ENCODE measurements at places on chromosomes 2 and 18. TPM values are rescaled to one million over a fixed set of nuclear protein-coding genes. Genes with fewer than 3 reads are reported as not detected.

- H3K27ac ChIP-seq: no peak overlapping the region
- no peak for DNase-seq
- no peaks in the 10 kb centered on the region for H3K36me3 ChIP-seq
- no peaks in the 10 kb centered on the region for H3K27me3 ChIP-seq
- no peaks in the 10 kb centered on the region for H3K4me1 ChIP-seq
These were observed 259.2 kb downstream of the ASXL3 start for GRCh38 chr18:33837191-33837590.

GRCh38 chr2:55779459-55780421 lies 86.1 kb upstream of the PNPT1 start:
- H3K27me3 ChIP-seq: no peaks in the 10 kb centered on the region
- DNase-seq: no peak
- H3K27ac ChIP-seq: no peak overlapping the region
- no peak overlapping the region for H3K4me3 ChIP-seq
- H3K4me1 ChIP-seq: peaks cover 14% of the 10 kb centered on the region

DNA sequence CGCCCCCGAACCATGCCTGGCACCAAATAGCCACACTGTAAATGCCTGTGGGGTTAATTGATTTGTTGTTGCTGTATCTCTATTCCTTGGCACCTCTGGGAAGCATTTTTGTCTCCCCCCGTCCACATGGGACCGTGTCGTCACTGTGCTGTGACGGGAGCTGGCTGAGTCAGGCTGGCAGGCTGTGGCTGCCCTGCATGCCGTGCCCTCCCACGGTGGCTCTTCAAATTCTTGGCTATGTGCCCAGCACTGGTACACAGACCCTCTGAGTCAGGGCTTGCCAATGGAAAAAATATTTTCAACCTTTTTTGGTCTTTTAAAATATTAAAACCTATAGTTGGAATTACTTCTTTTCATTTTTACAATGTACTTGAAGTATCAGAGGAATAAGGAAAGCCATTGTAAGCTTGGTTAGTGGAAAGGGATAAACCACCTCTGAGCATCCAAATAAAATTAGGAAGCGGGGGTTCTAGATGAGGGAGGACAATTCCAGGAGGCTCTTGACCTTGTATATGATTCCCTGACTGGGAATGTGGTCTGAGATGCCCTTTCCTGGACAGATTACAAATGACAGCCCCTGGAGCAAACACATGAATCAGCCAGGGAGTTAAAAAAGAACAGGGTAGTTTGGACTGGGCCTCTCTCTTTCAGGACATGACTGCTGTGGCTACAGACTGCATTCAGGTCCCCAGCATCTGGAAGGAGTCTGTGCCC lies 59.4 kb downstream of the DGKD start:
- DNase-seq: peak; percentile 98
- H3K27me3 ChIP-seq: no peaks in the 10 kb centered on the region
- H3K36me3 ChIP-seq: no peaks in the 10 kb centered on the region
- H3K27ac ChIP-seq: peak overlapping the region; percentile 91

GRCh38 chr2:184633726-184634125 lies 35.4 kb downstream of the ZNF804A start:
- no peaks in the 10 kb centered on the region for H3K36me3 ChIP-seq
- no peak overlapping the region for H3K27ac ChIP-seq
- no peak overlapping the region for H3K4me3 ChIP-seq
- DNase-seq: no peak

- peak overlapping the region; percentile 39 for H3K27ac ChIP-seq
- no peak for DNase-seq
- peaks cover 79% of the 10 kb centered on the region for H3K4me1 ChIP-seq
These were observed 161.4 kb downstream of the BCL2 start for GRCh38 chr18:63158012-63158631.

GRCh38 chr18:62497190-62497772 lies 25.5 kb upstream of the ZCCHC2 start:
- no peaks in the 10 kb centered on the region for H3K27me3 ChIP-seq
- no peak for DNase-seq
- H3K27ac ChIP-seq: no peak overlapping the region
- no peaks in the 10 kb centered on the region for H3K4me1 ChIP-seq
- H3K4me3 ChIP-seq: no peak overlapping the region

CD8A gene
- total RNA-seq: 1.9 TPM

FECH gene
- 65.7 TPM for total RNA-seq

All from thyroid gland (tissue), 4 donors.